ENCODE measurements at places on chromosomes 7 and 10.

DNA sequence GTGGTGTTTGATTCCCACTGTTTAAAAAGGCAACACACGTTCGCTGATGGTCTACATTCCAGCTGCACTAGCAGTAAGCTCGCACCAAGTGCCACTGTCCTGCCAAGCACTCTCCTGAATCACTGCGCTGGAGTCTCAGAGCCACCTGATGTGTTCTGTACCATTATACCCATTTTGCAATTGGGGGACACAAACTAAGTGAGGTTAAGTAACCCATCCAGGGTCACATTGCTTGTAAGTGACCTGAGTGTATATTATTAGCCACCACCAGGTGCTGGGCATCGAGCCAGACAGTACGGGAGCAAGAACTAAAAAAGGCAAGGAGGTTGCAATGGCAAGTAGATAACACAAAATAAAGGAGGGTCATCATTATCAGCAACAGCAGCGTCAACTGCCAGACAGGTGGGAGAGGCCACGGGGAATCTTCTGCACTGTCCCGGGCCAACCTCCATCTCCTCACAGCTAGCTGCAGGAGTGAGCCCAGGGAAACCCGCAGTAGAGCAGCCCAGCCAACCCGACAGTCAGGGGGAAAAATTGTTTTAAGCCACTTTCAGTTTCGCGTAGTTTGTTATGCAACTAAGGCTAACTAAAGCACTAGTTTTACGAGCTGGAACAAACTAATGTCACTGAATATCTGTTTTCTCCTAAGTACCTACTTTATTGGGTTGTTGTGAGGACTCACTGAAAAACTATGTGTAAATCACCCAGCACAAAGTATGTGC lies 712 bp upstream of the CPVL start:
- DNase-seq = no peak

GRCh38 chr10:101011517-101012423 lies 12.2 kb downstream of the LZTS2 start:
- DNase-seq = peak; percentile 57

- no peak for DNase-seq
Observed at GRCh38 chr10:58109731-58110130, 158.0 kb downstream of the IPMK start.

DNA sequence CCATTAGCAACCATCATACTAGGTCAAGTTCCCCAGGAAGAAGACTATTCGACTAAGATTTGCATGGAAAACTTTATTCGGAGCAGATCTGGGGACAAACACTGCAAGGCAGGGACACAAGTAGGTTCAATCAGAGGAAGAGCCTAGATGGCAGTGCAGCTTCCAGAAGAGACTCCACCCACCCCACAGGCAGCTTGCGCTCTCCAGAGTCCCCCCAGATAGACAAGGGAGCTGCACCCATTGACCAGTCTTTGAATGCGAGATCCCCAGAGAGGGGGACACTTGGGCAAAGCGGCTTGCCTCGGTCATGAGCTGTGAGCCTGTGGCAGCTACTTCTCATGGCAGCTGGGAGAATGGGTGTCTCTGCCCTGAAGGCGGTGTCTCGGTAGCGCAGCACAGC lies 4.2 kb downstream of the GALNTL5 start:
- no peak for DNase-seq

DNA sequence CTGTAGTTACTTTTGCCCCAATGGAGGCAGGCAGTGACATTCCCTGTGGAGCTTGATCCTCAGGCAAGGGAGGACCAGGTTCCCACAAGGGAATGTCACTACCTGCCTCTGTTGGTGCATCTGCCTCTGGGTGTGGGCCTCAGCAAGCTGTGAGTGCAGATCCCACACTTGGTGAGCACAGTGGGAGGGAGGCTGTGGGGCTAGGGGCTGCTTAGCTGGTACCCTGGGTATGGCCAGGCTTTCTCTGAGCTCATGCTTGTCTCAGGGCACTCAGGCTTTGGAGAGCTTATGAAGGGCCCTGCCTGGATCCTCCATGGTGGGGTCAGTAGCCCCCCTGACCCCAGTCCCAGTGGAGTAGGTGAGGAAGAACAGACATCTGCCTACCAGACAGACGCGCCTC lies 16.2 kb upstream of the ZNF488 start:
- DNase-seq = no peak
